ENCODE measurements at places on chromosomes 3 and 15. TPM values are rescaled to one million over a fixed set of nuclear protein-coding genes. Genes with fewer than 3 reads are reported as not detected.

RBM15B gene
- 22.5 TPM for total RNA-seq

ROBO1 gene
- total RNA-seq = 12.2 TPM

MUSTN1 gene
- 0.22 TPM for total RNA-seq

SKOR1 gene
- total RNA-seq = not detected

DNA sequence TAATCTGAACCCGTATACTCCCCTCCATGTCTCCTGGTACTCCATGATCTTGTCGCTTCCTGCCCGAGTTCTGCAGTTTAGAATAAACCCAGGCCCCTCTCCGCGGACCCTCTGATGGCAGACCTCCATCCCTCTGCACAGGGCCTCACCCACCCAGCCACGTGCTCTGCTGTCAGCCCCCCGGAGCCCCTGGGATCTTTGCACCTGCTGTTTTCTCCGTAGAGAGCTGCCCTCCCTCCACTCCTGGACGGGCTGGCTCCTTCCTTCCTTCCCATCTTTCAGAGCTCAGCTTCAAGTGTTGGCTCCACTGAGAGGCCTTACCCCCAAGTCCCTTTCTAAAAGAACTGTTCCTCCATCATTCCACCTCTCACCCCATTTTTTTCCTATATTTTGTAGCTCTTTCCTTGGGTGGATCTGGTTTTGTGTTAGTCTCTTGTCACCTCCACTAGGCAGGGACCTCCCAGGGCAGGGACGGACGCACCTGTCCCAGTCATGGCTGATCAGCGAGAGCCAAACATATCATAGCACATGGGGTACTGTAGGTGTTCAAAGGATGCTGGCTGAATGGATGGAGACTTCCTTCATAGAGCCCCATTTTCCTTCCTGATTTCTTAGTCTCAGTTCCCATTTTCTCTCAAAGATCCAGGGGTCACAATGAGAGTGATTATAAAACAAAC lies 106.6 kb downstream of the VGLL4 start:
- no peak for DNase-seq

TTC23 gene
- 13.5 TPM for total RNA-seq

DNA sequence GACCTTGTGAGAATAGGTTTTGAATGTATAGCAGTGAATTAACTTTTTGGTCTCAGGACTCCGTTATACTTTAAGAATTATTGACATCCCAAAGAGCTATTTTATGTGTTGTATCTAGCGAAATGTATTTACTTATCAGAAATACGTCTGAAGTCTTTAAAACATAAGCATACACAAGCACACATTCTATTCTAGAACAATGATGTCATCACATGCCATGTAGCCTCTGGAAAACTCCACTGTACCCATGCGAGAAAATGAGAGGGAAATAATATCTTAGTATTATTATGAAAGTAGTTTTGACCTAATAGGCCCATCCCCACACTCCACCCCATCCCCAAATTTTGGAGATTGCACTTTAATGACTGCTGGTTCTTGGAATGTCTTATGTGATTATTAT lies 1.5 kb downstream of the POLR2M start:
- DNase-seq = no peak

- peak; percentile 22 for DNase-seq
Observed at GRCh38 chr3:59006634-59007517, 42.9 kb downstream of the CFAP20DC start.

DNA sequence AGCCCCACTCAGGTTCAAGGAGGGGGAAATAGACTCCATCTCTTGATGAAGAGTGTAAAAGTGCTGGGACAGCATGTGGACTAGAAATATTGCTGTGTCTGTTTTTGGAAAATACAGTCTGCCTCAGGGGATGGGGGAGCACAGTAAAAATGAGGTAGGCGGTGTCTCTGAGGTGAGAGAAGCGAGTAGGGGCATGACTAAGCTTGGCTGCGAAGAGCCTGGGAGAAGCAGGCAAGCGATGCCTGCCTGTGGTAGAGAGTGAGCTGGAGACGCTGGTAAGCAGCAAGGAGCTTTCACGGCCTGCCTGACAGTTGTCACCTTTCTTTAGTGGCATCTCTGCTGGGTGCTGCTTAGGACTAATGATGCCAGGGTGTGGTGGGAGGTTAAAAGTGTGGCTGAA lies 49.0 kb upstream of the DCLK3 start:
- no peak for DNase-seq

TBC1D2B gene
- total RNA-seq = 14.5 TPM

DNA sequence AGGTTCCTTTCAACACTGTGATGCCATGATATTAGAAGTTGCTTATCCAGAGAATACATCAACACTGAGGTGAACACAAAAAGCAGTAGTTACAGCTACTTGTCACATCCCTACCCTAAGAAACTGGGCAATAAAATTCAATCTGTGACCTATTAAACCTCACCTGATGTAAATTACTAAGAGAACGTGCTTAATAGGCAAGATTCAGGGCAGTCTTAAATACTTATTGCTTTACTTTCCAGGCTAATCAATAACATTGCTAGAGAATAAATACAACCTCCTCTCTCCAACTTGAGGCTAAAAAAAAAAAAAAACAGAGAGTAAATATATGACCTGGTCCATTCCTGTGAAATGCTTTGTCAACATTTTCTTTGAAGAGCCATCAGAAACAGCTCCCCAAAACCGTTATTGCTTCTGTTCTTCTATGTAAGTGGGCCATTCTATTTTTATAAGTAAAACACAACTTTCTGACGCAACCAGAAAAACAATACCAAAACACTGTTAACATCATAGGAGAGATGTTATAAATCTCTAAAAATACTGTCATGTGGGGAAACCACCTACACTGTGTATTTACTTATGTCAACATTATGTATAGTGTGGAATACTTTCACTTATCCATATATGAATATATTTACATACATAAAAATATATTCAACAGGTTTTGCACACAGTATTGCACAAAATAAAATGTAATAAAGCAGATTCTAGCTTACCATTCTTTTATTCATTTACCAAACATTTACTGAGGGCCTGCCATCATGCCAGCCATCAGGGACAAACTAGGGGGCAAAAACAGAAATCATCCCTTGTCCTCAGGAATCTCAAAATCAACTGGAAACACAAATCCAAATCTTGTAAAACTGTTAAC lies 2.7 kb downstream of the NKIRAS1 start:
- no peak for DNase-seq

SLC24A5 gene
- total RNA-seq = not detected

- DNase-seq = no peak
Observed at GRCh38 chr3:148792516-148792915, 35.1 kb upstream of the CPB1 start.

GRAMD2A gene
- total RNA-seq = 3.2 TPM

- DNase-seq = no peak
Observed at GRCh38 chr3:66565301-66565700, 64.5 kb upstream of the LRIG1 start.

GRCh38 chr15:85116925-85117646 lies 135.4 kb downstream of the PDE8A start:
- no peak for DNase-seq

GRCh38 chr3:125136515-125136914 lies 76.0 kb downstream of the SLC12A8 start:
- no peak for DNase-seq

- no peak for DNase-seq
Observed at GRCh38 chr3:26579116-26579515, 43.5 kb upstream of the LRRC3B start.

SPINT1 gene
- 1.3 TPM for total RNA-seq

GRCh38 chr3:40566694-40567093 lies 41.9 kb downstream of the ZNF621 start:
- DNase-seq = no peak

GRCh38 chr15:89016549-89017041 lies 71.7 kb upstream of the ABHD2 start:
- peak; percentile 16 for DNase-seq

- DNase-seq = no peak
Observed at GRCh38 chr3:154428286-154429206, 1.4 kb downstream of the GPR149 start.

- no peak for DNase-seq
Observed at GRCh38 chr15:76514282-76514681, 177.7 kb downstream of the ISL2 start.

DNA sequence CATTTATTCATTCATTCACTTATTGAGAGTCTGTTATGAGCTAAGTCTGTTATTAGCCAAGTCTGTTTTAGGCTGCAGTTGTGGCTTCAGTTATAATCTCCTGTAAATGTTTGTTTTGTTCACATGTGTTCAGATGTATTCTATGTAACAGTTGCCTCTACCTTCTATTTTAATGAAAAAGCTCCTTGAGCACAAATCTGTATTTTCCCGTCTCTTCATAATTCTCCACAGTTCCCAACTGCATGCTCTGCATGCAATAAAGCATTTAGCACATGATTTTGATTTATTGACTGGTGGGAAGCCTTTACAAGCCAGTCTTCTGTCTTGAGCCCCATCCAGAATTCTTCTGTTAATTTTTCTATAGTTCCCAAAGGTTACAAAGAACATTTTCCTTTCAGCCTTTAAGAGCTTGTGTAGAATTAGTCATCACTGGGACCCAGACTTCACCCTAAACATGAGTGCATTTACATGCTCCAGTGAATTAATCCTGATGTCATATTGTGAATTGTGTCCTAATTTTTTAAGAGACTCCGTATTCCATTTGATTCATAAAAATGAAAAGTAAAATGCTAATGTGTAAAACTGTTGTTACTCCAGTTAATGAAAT lies 122.3 kb upstream of the NR2E3 start:
- DNase-seq = no peak

DNA sequence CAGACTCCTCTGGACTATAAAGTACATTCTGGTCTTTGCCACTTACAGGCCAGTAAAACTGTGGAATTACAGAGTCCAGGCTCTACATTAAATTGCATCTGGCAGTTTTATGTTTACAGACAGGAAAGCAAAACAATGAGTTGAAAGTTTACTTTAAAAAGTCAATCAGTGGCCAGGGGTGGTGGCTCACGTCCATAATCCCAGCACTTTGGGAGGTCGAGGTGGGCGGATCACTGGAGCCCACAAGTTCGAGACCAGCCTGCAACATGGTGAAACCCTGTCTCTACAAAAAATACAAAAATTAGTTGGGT lies 53.8 kb downstream of the TM4SF4 start:
- no peak for DNase-seq

ROBO2 gene
- total RNA-seq = not detected

COL7A1 gene
- 128 TPM for total RNA-seq

- no peak for DNase-seq
Observed at GRCh38 chr3:157746391-157746790, 243.2 kb upstream of the VEPH1 start.

GRCh38 chr15:35596285-35596684 lies 50.3 kb upstream of the DPH6 start:
- DNase-seq = no peak

DNA sequence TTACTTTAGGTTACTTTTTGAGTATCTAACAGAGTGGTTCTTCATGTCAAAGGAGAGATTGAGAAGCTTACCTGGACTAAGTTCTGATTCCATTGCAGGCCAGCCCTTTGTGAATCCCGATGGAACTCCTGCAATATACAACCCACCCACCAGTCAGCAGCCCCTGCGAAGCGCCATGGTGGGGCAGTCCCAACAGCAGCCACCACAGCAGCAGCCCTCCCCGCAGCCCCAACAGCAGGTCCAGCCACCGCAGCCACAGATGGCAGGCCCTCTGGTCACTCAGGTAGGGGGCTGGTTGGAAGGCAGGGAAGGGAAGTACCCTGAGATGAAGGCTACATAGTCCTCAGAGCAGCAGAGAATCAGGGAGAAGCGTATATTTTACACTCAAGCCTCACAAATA lies 97.8 kb downstream of the ARPP21 start:
- DNase-seq = no peak

TTC21A gene
- 1.3 TPM for total RNA-seq

All from A172 (cell line).